Mononuclear cell (primary cell): ENCODE measurements at places on chromosomes 7 and 10. TPM values are rescaled to one million over a fixed set of nuclear protein-coding genes. Genes with fewer than 3 reads are reported as not detected.

The CYP2C9 gene
- not detected for total RNA-seq

The ITPRID1 gene
- total RNA-seq, result 0.73 TPM

The GRM3 gene
- total RNA-seq, result not detected

The C10orf105 gene
- total RNA-seq, result 0.31 TPM

The FAM24B gene
- 6.9 TPM for total RNA-seq

The NPC1L1 gene
- total RNA-seq, result not detected

The AKR1D1 gene
- total RNA-seq, result not detected

The NEUROG3 gene
- not detected for total RNA-seq

The MRLN gene
- total RNA-seq, result not detected

The HTR5A gene
- total RNA-seq, result under 0.01 TPM

The CLRN3 gene
- total RNA-seq, result not detected

The ZNF467 gene
- 6.8 TPM for total RNA-seq

The CPSF4 gene
- 17.4 TPM for total RNA-seq

The PIK3CG gene
- total RNA-seq, result 81.3 TPM

The LAMB1 gene
- 0.10 TPM for total RNA-seq

The CTAGE8 gene
- 0.73 TPM for total RNA-seq

The CYP26C1 gene
- not detected for total RNA-seq

The EPHA1 gene
- total RNA-seq, result 2.3 TPM

The SPDYE5 gene
- not detected for total RNA-seq

The OGDHL gene
- total RNA-seq, result not detected

The DYNC1I1 gene
- 0.10 TPM for total RNA-seq

The ASZ1 gene
- not detected for total RNA-seq

The TAS2R4 gene
- 0.31 TPM for total RNA-seq

The PTPRE gene
- total RNA-seq, result 205 TPM

The POLR3A gene
- 4.8 TPM for total RNA-seq

The EFCAB10 gene
- 0.94 TPM for total RNA-seq

The CCDC71L gene
- 34.5 TPM for total RNA-seq

The UNC5B gene
- total RNA-seq, result 0.10 TPM

The PRDX3 gene
- 28.8 TPM for total RNA-seq

The FGFR2 gene
- not detected for total RNA-seq

The VPS50 gene
- 27.4 TPM for total RNA-seq

The FAM25C gene
- total RNA-seq, result not detected

The CHAT gene
- total RNA-seq, result not detected

The GJD4 gene
- total RNA-seq, result not detected

The OR13A1 gene
- total RNA-seq, result 0.10 TPM

The PSMA2 gene
- 58.4 TPM for total RNA-seq

The MBL2 gene
- total RNA-seq, result not detected

The HMX2 gene
- total RNA-seq, result not detected

The GNGT1 gene
- not detected for total RNA-seq

The OSBPL3 gene
- 9.3 TPM for total RNA-seq

The MINDY4 gene
- total RNA-seq, result 0.21 TPM

The NEUROD6 gene
- total RNA-seq, result not detected

The ABCC2 gene
- total RNA-seq, result 2.2 TPM

The WDFY4 gene
- total RNA-seq, result 28.9 TPM

The DYDC2 gene
- total RNA-seq, result not detected

The DPY19L1 gene
- 9.9 TPM for total RNA-seq

The H2BK1 gene
- not detected for total RNA-seq

The C10orf90 gene
- not detected for total RNA-seq

The STEAP2 gene
- 0.10 TPM for total RNA-seq

The INPP5F gene
- 8.1 TPM for total RNA-seq

The STK17A gene
- total RNA-seq, result 253 TPM

The PITX3 gene
- total RNA-seq, result not detected

The POMZP3 gene
- 9.2 TPM for total RNA-seq

The IFIT1 gene
- 5.9 TPM for total RNA-seq

The GPR141 gene
- total RNA-seq, result 3.8 TPM
